ENCODE measurements at places on chromosomes 2 and 18. TPM values are rescaled to one million over a fixed set of nuclear protein-coding genes. Genes with fewer than 3 reads are reported as not detected.

RGPD4 gene
- total RNA-seq = not detected

E2F6 gene
- 19.8 TPM for total RNA-seq

ALK gene
- 0.82 TPM for total RNA-seq

HOXD12 gene
- total RNA-seq = not detected

SH3BP4 gene
- total RNA-seq = 7.5 TPM

CRACDL gene
- total RNA-seq = 21.3 TPM

CRYBA2 gene
- 5.6 TPM for total RNA-seq

FIGN gene
- 0.80 TPM for total RNA-seq

MSTN gene
- total RNA-seq = 0.16 TPM
